ENCODE measurements at places on chromosomes 7 and 10. TPM values are rescaled to one million over a fixed set of nuclear protein-coding genes. Genes with fewer than 3 reads are reported as not detected.

- DNase-seq, result peak; percentile 70
Observed at GRCh38 chr7:24401628-24402593, 117.9 kb downstream of the NPY start.

- no peak for DNase-seq
Observed at GRCh38 chr7:32301427-32301826, 188.8 kb downstream of the LSM5 start.

ARHGEF5 gene
- 2.3 TPM for total RNA-seq

DNA sequence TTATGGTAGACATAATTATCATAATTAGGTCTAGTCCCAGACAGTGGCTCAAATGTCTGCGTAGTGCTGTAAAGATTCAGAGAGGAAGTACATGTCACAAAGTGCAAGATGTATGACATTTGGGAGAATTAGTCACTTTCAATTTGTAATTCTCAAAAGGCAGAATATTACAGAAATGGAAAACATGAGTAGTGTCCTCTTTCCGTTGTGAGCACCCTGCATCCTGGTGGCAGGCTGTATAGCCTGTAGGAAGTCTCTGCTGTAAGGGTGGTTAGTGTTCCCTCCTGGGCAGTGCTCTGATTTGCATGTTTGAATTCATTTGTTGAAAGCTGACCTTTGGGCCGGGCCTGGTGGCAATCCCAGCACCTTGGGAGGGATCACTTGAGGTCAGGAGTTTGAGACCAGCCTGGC, 17.0 kb downstream of the CDK14 start:
- DNase-seq, result no peak

ITPRID1 gene
- total RNA-seq, result 0.39 TPM

GRCh38 chr7:25970356-25970755, 181.6 kb upstream of the NFE2L3 start:
- no peak for DNase-seq

HKDC1 gene
- total RNA-seq, result 0.23 TPM

DNA sequence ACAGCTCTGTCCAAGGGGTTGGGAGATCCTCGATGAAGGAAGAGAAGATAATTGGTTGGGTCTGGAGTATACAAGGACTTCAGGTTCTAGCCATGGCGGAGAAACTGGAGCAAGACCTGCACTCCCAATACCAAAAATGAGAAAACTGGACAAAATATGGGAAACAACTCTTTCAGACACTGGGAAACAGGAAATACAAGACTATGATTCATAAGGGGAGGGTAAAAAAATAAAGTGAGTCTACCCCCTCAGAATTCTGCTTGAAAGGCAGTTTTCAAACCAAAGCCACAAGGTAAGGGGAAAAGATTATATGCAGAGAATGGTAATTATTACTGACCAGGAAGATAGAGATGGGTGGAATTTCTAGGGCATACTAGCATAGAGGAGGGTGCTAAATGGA, 10.2 kb upstream of the SEC61G start:
- DNase-seq, result no peak

DNA sequence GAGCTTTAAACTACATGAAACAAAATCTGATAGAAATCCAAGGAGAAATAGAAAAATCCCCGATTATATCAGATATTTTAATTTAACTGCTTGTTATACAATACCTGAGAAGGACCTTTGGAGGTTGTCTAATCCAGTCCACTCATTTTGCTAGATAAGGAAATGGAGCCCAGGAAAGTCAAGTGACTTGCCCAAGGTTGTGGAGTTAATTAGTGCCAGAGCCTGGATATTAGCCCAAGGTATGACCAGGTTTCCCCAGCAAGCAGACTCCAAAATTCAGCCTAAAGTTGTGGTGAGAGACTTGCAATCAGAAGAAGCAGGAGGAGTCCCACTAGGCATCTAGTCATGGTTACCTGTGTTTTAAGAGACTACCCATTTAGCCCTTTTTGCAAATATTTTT, 11.7 kb upstream of the EEPD1 start:
- no peak for DNase-seq

- DNase-seq, result peak; percentile 80
Observed at GRCh38 chr7:42236266-42236975, 588 bp downstream of the GLI3 start.

DNA sequence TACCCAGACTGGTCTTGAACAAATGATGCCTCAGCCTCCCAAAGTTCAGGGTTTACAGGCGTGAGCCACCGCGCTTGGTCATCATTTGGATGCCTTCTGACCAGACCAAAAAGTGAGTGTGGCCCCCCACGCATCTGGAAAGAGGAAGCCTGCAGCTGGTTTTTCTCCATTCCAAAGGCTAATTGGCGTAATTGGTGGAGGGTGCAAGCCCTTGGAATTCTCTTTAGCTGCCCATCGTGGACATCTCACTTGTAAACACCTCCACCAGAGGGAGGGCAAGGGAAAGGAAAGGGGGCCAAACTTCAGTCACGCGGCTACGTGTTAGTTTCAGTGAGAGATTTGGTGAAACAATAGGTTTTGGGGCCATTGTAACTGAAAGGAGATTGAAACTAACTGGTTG, 4.1 kb upstream of the ARHGAP21 start:
- DNase-seq, result no peak

- no peak for DNase-seq
Observed at GRCh38 chr10:61363006-61363405, 90.2 kb downstream of the TMEM26 start.

SH2D4B gene
- not detected for total RNA-seq

Data from H4 (cell line).